ENCODE measurements at places on chromosomes 1 and 21.

DNA sequence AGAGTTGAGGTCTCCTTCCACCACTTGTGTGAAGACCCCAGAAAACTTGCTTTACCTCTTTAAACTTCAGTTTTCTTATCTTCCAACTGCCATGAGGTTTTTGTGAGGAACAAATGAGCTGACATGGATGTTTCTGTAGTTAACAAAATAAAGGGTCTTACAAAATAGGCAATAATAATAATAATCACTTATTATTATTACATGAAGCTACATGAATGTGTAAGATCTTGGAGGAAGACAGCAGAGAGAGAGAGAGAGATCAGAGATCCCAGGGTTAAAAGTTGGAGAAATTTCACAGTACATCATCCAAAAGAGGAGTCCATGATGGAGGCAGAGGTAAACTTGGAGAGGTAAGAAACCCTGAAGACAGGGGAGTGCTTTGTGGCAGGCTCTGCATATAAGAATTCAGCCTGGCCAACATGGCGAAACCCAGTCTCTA is 10.7 kb downstream of the RCC1 start:
- no peak for DNase-seq

- no peak for DNase-seq
Observed at GRCh38 chr21:44399955-44400790, 46.8 kb downstream of the TRPM2 start.

DNA sequence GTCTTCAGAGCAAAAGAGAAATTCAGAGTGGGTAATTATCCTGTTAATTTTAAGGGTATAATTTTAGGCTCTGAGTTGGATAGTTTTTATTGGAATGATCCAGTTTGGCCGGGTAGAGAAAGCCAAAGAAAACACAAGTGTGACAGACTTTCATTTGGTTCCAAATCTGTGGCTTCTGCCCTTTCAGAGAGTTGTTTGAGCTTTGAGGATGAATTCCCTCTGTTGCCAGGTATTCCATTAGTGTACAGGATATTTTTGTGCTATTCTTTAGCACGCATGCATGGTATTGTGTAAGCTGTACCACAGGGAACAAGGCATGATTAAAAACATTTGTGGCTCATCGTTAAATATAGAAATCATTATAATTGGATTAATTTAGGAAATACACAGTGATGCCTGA is 384.4 kb downstream of the ADGRL2 start:
- no peak for DNase-seq

DNA sequence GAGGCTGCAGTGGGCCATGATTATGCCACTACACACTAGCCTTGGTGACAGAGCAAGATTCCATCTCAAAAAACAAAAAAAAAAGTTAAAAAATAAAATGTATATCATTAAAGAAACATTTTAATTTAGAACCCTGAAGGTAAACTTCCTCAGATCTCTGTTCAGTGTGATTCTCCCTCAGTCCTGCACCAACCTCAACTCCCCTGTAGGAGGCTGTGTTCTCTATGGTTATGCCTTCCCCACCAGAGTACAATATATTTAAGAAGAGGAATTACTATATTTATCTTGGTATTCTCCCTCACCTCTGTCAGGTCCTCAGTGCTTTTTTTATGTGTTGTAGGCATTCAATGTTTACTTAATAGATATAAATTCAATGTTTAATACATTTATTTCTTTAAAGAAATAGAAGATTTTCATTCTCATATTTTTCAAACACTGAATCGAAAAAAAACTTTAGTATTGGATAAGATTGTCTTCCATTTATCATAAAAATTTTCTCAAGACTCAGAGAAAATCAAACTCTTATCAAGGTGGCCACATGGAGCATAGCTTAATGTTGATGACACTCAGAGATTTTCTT is 4.8 kb upstream of the LRRC8B start:
- no peak for DNase-seq

DNA sequence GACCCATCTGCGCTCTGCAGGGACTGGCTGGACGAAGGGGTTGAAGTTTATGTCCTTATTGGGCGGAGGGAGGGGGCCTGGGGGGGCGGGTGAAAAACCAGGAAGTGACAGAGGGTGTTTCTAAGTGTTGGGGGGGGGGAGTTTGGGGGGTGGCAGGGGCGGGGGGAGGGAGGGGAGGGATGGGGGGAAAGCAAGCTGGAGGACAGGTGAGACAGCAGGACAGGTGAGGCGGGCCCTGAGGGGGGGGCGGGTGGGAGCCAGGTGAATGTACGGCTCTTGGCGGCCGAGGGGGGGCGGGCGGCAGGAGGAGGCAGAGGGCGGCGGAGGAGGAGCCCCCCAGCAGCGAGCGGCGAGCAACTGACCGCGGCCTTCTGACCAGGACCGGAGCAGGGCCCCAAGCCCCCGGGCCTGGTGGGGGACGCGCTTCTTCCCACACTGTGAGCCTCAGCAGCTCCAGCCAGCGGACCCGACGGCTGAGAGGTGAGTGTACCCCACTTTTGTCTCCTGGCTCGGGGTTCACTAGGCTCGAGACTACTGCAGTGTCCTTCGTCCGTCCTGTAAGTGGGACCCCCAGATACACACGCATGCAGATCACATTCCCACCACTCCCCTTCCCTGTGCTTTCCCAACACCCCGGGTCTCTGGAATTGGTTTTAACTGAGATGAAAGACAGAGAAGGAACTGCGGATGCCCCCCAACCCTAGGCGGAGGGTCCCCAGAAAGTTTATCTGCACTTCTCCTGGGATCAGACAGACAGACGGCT is at the start of gene ZBTB7B:
Gene ZBTB7B (plus strand): TSS at position 339 of the 763 bp plus-strand sequence. CDS start 11,859 bp downstream, outside the sequence.
- DNase-seq: peak; percentile 74

DNA sequence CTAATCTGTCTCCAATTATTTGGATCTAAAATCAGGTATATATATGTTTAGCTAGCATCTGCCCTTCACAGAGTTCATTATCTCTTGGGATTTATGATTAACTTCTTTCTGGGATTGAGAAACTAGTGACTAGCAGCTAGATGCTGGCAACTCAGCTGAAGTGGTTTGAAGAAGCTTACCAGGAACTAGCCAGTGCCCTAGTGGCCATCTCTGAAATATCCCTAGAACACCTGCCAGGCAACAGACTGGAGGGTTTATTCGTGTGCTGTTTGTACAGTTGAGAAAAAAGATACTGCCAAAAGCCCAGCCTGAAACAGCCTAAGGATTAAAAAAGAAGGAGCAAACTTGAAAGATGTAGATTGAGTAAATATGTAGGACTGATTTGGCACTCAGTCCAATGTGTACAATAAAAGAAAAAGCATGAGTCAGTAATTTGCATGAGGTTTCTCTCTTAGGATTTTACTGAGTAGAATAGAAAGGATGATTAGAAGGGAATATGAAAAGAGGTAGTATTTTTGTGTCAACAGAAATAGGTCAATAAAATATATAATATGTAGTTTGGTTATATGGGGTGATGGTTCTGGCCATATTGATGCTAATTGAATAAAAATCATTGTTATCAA is 1144.6 kb upstream of the ADGRL2 start:
- peak; percentile 54 for DNase-seq

DNA sequence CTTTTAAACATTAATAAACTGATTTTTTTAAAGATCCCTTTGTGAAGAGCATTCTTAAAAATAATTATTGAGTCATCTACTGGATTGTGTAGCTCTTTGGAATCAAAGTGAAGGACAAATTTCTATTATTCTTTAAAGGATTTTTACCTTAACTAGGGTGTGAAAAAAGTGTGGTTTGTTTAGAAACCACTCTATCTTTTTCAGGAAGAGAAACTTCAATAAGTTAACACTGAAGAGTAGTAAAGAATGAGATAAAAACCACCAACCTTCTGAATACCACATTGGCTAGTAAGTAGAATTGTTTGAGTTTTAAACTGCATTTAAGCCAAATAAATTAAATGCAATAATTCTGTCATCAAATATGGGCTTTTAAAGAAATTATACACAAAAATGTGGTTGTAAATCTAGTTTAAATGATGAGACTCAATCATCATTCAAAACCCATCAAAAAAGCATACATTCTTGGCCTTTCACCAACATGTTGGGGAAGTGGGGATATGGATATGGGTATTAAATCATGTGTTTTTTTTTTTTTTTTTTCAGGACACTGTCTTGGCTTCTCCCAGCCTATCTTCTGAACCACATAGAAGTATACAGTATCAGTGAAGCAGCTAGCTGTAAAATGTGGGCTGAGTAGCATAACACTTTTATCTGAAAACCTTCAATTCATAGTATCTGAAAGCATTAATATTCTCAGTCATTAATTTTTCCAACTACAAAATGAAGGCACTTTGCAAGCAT is 4.8 kb downstream of the S1PR1 start:
- no peak for DNase-seq

DNA sequence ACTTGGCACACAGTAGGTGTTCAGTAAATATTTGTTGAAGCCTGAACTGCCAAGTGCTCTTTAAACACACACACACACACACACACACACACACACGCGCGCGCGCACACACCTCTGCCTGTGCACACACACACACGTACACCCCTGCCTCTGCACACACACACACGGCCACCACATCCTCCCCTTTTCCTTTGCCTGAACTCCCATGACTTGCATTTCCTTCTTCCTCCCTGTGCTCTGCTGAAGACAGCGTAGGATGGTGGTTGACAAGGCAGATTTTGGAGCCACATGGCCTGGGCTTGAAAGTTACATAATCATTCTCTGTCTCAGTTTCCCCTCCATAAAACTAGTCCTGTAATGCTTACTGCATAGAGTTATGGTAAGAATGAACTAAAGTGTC is 712.3 kb downstream of the PTPRU start:
- DNase-seq: no peak

DNA sequence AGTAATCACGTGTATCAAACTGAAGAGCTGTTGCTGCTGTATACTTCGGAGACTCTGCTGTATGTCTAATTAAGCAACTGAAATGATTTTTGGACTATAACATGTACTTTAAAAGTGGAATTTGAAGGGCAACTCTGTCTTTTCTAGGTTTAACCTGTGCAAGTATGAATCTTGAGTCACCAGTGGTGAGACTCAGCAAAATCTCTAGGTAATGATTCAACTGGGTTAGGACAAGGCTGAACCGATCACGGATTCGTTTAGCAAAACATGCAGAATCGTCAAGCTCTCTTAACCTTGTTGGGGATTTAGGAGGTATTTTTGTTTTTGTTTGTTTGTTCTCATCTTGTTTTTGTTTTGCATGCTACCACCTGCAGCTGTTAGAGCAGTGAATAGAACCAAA is 149.6 kb downstream of the CYYR1 start:
- DNase-seq: no peak

- DNase-seq: no peak
Observed at GRCh38 chr1:51442616-51443015, 76.5 kb downstream of the EPS15 start.

DNA sequence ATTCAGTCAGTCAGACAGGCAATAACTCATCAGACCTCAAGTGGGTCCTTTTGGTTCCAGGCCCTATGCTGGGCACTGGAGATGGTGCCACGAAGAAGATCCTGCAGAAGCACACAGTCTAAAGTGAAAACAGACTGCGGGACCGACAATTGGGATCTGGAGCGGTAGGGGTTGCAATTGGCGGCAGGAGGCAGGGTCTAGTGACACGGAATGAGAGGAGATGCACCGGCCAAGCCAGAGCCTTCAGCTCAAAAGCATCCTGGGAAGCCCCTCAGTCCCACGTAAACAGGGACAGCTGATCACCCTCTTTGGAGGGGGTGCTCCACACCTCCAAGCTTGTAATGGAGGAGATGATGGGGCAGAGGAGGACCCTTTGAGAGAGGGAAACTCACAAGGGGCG is 56.2 kb downstream of the KLHDC7A start:
- DNase-seq: no peak

GRCh38 chr1:32501865-32502264 is 37.0 kb downstream of the ZBTB8B start:
- no peak for DNase-seq

- no peak for DNase-seq
Observed at GRCh38 chr1:91699339-91699974, 186.5 kb downstream of the TGFBR3 start.

- no peak for DNase-seq
Observed at GRCh38 chr1:118244194-118244593, 59.2 kb upstream of the SPAG17 start.

GRCh38 chr1:198906739-198907422 is 268.0 kb downstream of the PTPRC start:
- no peak for DNase-seq

DNA sequence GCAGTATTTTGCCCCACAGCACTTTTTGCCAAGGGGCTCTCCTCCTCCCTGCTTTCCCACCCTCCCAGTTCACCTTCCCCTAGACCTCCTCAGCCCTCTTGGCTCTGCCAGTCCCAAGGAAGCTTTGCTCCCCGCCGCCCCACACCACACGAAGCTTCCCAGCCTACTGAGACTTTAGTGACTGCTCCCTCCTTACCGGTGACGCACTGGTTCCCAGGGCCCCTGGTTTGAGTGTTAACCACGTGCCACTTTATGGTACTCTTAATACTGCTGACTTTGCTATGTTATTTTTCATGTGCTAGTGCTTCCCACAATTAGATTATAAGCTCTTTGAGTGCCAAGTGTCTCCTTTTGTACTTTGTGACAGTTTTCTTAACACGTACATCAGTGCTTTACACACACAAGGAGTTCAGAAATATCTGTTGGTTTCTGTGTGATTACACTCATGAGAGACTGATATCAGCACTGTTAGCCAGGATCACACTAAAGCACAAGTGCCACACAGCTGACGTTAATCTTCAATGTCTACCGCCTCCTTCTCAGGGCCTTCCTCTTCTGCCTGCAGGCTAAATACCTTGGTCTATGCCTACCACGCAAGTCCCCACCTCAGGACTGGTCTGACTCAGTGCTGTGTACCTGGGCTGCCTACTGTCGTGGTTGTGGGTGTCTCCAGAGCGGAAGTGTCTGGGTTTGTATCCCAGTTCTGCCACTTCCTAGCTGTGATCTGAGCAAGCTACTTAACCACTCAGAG is 61.0 kb downstream of the DNTTIP2 start:
- DNase-seq: no peak

DNA sequence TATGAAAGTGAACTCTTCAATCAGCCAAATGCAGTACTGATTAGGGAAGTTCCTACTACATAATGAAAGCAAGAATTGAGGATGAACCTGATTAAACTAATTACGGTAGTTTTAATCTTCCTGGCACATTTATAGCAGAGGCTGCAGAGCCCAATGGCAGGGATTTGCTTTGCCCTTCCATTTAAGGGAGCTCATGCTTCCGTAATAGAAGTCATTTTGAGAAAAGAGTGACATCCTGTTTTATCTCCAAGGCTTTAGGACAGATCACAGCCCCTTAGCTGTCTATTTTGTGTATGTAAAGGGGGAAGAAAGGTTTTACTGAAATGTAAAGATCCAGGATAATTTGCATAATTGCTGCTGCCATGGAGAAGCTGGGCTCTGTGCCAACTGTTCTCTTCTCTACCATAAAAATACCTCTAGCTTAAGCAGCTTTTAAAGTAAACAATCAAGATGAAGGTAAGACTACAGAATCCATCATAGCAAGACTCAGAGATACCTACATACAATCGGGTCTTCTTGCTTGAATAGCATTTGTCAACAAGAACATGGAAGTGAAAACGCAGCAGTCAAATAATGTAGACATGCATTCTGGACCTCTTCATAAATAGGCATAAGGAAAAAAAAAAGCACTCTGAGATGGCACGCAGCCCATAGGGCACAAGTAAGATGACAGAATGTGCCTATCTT is 62.5 kb downstream of the ASH1L start:
- peak; percentile 53 for DNase-seq

GRCh38 chr1:29481031-29481430 is 244.7 kb downstream of the PTPRU start:
- DNase-seq: no peak

- no peak for DNase-seq
Observed at GRCh38 chr1:192901500-192901899, 92.7 kb downstream of the RGS2 start.

GRCh38 chr1:28456078-28456477 is 49.8 kb upstream of the RCC1 start:
- peak; percentile 10 for DNase-seq

- DNase-seq: no peak
Observed at GRCh38 chr1:1167398-1167821, 6.3 kb upstream of the TTLL10 start.

GRCh38 chr21:45822429-45823099 is 159.0 kb upstream of the COL6A1 start:
- DNase-seq: no peak
